CD4-positive, alpha-beta T cell treated with Interleukin-21 for 1 hour (primary cell): ENCODE measurements at places on chromosomes 11 and 22.

DNA sequence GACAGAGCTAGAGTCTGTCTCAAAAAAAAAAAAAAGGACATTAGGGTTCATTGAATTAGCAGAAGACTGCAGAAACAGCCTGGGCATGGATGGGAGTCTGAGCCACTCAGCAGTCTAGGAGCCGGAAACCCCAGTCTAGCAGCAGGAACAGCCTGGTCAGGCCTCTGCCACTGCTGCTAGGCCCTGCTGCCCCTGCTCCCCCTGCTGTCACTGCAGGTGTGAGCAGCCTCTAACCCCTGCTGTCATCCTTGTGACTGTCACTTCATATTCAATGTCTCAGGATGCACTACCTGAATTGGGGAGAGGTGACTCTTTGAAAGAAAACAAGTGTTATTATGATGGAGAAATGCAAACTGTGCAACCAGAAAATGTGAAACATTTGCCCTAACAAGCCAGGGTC lies 7.0 kb upstream of the DDX17 start:
- peak; percentile 46 for DNase-seq

DNA sequence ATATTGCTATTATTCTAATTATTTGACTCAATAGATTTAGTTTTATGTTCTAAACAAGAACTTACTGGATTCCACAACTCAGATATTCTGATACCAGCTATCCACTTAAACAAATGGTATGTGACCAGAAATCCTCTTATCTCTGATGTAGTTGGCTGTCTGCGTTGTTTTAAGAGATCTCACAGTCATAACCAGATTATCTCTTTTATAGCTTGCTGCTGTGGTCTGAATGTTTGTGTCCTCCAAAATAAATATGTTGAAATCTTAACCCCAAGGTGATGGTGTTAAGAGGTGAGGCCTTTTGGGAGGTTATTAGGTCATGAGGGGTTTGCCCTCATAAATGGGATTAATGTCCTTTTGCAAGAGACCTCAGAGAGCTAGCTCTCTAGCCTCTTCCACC lies 12.7 kb downstream of the ANKRD42 start:
- no peak for DNase-seq

DNA sequence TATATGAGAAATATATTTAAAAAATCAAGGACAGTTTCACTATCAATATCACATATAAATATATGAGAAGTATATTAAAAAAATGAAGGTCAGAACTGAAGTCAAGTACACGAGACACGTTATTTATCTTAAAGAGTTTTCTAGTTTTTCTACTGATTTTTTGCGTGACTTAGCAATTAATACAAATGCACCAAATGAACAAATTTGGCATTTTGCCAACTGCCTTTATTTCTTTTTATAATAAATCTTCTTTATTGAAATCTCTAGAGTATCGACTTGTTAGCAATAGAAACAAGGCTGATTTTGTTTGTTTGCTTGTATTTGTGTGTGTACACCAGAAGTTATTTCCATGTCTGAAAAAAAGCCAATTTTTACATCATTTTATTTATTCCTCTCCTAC lies 1684.7 kb upstream of the RAG2 start:
- DNase-seq, result no peak

DNA sequence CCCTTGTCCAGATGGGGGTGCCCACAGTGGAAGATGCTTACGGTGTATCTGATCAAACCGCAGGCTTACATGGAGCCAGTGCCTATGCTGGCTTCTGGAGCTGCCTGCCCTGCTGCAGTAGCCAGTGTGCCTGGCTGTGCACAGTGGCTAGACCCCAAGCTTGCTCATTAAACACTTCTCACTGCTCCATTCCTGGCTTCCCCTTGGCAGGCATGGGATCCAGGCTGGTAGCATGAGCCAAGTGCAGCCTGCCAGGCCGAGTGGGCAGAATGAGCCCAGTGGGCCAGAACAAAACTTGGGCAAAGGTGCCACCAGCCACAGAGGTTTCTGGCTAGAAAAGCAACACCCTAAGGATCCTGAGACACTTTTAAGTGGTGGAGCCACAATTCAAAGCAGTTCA lies 55.4 kb upstream of the B3GNT6 start:
- no peak for DNase-seq

- DNase-seq, result no peak
These were observed 3.4 kb downstream of the ROBO3 start for GRCh38 chr11:124868331-124869274.

- no peak for DNase-seq
These were observed 10.8 kb upstream of the ADORA2A start for GRCh38 chr22:24416611-24417010.

DNA sequence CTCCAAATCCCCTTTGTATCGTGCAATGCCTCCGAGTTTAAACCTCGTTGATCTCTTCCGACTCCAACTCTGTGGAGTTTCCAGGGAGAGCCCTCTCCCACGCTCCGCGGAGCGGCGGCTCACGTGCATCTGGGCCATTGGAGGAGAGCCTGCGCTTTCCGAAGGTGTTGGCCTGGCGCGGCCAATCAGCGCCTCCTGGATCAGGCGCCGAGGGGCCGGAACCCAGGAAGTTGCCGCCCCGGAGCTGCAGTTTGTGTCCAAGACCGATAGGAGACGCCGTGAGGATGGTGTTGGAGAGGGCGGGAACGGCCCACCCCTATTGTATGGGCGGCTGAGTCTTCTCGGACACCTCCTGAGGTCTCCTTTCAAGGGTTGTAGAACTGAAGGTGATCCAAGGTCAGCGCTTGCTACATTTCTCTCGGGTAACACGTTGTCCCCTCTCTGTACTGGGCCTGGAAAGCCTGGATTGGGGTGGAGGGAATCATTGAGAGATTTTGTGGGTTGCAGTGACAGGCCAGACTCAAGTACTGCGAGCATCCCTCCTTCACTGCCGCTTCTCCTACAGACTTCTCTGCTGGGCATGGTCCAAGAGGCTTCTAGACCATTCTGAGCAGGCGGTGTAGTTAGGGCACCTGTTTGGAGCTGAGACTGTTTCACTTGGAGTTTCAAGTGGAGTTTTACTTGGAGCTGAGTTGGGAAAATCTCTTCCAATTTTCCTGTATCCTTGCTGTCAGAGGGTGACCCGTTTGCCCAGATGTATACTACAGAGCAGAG lies 1.7 kb downstream of the ADAMTS15 start:
- DNase-seq, result no peak

- no peak for DNase-seq
These were observed 213.6 kb upstream of the SESN3 start for GRCh38 chr11:95444309-95445241.

DNA sequence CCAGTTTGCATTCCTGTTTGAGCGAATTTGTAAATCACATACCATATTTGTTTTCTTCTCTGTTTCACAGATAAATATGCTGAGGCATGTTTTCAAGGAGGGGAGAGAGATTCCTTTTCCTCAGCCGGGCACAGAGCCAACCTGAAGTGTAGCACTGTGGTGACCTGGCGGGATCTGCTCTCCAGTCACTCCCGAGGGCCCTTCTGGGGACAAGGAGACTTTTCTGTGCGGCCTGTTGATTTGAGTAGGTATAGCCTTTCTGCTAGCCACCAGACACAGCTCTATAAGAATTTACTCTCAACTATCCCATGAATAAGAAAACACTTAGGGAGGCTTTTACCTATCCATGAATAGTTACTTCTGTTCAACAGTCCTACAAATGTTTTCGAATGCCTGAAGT lies 63.5 kb upstream of the FDX1 start:
- DNase-seq, result no peak

- DNase-seq, result no peak
These were observed 28.9 kb downstream of the CELSR1 start for GRCh38 chr22:46508491-46508999.

- DNase-seq, result no peak
These were observed 108.2 kb upstream of the CD44 start for GRCh38 chr11:35030716-35031213.
